Foreskin fibroblast (primary cell): ENCODE measurements at places on chromosomes 13 and 19.
A peak's percentile ranks its signal among the peaks of the same experiment; 100 is the strongest.

DNA sequence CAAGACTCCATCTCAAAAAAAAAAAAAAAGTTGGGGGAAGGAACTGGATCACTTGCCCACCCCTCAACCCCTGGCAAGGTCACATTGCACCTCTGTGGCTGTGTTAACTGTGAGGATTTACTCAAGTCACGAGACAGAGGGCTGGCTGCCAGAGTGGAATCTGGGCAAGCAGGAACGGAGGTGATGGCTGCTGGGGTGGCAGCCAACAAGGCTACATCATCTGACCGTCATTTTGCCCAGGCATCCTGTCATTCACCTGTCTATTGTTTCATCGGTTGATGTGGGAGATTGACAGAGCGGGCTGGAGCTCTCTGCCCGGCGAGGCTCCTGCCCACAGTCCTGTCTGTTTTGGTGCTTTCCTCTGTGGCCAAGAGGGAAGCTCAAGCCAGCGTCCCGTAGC is 75.7 kb downstream of the DPF1 start:
- DNase-seq, result no peak

- peak; percentile 52 for DNase-seq
Measured at GRCh38 chr19:34228347-34228746, 26.0 kb upstream of the GARRE1 start.

DNA sequence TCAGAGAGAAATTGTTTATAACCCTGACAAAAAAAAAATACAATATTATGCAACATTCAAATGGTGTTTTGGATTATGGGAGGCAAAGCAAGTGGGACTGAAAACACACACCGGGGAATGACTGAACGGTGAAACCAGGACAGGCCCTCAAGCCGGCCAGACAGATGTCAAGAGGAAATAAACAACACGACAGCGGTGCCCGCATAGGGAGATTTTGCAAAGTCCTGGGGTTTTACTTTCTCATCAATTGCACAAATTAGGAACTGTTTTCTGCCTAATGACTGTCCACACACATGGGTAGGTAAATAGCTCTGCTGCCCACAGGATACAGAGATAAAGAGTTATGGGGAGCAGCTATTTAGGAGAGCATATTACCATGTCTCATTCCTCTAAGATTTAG is 134.5 kb downstream of the IRS2 start:
- no peak for DNase-seq

DNA sequence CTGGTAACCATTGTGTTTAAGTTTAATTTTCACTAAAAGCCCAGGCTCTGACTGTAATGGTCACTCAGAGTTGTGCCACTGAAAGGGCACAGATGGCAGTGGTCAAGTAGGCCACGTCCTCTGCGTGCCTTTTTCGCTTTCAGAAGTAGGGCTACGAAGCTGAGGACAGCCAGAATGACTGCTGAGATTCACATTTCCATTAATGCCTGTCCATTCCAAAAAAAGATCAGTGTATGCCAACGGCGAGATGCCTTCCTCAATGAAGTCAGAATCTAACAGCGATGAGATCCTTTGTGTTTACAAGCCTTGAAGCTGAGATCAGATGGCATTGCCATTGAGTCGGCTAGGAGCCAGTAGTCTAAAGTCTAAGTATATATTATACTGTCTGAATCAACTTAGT is 311.3 kb downstream of the FGF14 start:
- no peak for DNase-seq

- DNase-seq, result no peak
Measured at GRCh38 chr13:33678084-33678483, 139.9 kb upstream of the RFC3 start.

- peak; percentile 17 for DNase-seq
Measured at GRCh38 chr13:31213651-31214289, 14.0 kb downstream of the B3GLCT start.

DNA sequence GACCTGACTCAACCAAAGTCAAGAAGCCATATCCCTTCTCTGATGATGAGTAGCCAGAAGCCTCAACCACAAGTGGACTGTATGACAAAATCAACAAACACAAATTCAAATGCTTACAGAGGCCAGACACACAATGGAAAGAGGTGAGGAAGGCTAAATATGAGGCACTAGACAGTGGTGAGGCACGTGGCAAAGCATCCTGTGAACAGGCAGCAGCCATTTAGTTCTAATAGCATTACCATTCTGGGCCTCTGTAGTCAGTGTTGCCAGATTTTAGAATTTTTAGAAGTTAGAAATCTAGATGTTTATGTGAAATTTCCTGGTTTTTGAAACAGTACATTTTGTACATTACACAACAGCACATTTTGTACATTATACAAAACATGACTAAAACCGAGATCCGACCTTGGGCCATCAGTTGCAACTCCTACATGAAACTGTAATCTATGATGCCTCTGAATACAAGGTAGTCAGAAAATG is 403.3 kb downstream of the COG6 start:
- DNase-seq, result no peak

DNA sequence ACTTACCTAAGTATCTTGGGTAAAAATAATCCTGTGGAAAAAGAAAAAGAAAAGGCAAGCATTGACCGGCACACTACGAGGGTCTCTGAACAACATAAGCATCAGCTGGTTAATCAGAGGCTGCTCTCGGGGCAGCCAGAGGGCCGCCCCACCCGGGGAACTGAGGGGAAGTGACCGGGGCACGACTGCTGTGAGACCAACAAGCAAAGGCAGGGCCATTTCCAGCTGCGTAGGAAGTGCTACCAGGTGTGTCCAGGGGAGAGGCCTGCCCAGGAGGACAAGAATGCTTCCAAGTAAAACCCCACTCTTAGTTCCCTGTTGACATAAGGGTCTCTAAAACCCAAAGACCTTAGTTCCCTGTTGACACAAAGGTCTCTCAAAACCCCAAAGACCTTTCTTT is 15.9 kb downstream of the GAS6 start:
- no peak for DNase-seq

DNA sequence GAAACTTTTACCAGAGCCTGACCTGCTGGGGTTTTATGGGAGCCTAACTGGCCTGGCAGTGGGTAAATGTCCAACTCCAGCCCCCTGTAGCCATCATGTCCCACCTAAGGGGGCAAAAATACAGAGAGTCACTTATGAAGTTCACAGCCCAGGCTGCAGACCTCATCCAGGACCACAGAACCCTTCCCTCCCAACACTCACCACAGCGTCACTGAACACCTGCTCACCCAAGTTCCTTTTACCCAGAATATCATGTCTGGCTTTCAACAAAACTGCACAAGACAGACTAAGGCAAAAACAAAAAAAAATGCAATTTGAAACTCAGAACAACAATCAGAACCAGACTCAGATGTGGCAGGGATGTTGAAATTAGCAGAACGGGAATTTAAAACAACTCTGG is 6.4 kb downstream of the CEACAM3 start:
- DNase-seq, result no peak

DNA sequence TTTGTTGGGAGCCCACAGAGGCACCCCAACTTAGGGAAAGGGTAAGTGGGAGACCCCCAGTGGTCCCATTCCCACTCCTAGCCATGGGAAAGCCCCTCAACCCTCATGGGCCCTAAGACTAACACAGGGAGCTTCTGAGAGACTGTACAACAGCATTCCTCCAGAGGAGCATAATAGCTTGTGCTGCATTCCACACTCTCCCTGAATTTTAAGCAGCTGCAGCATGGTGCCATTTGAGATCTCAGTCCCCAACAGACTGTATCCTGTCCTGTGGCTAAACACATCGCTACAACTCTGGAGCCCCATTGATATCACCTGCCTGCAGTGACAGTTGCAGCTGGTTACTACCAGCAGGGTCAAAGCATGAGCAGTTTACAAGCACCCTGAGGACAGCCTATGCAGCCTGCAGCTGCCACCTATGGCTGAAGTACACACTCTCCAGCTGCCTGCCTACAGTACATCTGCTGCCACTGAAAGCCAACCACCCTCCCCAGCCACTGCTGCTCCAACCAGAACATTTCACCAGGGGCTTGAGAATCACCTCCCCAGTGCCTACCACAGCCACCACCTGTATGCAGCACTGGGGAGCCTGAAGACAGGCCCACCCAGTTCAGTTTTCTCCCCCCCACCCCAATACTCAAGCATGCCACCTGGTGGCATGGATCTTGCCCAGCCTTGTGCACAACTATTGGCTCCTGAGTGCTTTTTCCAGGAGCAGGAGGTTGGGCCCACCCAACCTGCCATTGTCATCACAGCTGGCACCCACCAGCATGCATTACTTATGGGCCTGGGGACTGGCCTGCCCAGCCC is 557.3 kb downstream of the GPC5 start:
- no peak for DNase-seq

GRCh38 chr13:79352107-79352506 is 53.9 kb downstream of the RBM26 start:
- no peak for DNase-seq

DNA sequence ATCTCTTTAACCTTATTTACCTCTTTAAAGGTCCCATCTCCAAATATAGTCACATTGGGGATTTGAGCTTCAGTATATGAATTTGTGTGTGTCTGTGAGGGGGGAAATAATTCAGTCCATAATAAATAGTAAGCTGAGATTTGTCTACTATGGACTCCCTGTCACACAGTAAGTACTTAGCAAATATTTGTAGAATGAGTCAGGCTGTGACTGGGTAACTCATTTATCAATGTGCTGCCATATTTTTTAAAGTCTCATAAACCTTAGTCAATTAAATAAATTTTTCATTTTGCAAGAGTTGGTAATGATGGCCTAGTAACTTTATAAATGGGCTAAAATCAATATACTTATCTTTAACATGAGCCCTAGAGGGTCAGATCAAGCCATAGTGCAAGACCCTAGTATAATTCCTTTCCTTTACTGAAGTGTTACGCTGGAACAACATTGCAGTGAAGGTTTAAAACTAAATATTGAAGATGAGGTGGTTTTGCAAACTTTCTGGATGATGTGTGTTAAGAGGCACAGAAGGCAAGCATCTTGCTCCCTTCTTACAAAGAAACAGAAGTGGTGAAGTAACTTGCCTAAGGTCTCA is 305.1 kb downstream of the KCNRG start:
- DNase-seq, result peak; percentile 66
